ENCODE measurements at places on chromosomes 4 and X.

DNA sequence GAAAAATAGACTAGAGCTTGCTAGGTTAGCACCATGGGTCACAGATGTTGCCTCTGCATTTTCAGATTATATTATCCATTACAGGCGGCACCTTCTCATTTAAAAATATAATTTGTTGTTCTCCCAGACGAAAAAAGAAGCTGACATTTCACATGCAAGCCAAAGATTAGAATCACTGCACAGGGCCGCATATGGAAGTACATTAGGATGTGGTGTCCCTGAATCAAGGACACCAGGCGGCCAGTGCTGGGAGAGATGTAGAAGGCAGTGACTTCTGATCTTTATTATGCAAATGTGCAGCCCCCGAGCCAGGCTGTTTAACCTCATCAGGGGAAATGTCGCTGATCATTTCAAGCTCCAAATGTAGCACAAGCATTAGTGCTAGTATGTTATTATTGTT lies 22.8 kb downstream of the REELD1 start:
- DNase-seq, result no peak

DNA sequence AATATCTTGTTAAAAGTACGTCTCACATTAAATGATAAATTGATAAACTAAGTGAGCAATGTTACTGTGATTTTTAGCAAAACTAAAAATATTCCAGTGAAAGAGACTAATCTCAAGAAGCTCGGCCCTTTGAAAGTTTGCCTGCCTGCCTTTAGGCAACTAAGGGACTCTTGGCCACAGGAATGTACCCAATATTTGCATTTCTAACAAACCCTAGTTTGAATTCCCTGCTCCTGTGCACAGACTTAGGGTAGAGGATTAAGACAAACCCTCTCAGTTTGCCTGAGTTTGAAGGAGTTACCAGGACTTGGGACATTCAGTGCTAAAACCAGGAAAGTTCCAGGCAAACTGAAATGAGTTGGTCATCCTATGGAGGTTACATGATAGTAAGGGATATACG lies 157.1 kb downstream of the SCFD2 start:
- no peak for DNase-seq

DNA sequence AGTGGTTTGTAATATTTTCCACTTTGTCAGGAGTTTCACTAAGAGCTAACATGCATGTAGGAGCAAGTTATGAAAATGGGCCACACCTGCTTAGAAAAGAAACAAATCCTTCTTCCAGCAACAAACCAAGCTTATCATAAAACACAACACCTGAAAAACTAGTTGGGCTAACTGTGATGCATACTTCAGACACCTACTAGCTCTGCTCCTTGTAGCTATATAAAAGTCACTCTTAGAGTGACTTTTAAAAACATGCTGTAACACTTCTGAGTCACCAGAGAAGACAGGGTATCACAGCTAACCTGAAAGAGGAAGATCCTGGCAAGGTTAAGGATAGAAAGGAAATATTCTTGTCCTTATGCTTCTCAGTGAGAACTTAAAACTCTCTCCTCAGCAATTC lies 3.6 kb upstream of the SLAIN2 start:
- DNase-seq, result no peak

- no peak for DNase-seq
Observed at GRCh38 chrX:22577181-22577580, 304.5 kb downstream of the CBLL2 start.

- no peak for DNase-seq
Observed at GRCh38 chr4:174316546-174316945, 32.8 kb downstream of the CEP44 start.

GRCh38 chr4:105227054-105227453 lies 80.4 kb downstream of the TET2 start:
- no peak for DNase-seq

GRCh38 chrX:781224-782204 lies 150.9 kb downstream of the SHOX start:
- no peak for DNase-seq

- no peak for DNase-seq
Observed at GRCh38 chr4:150681063-150681462, 99.1 kb downstream of the MAB21L2 start.

GRCh38 chr4:186643501-186644310 lies 80.0 kb downstream of the FAT1 start:
- no peak for DNase-seq

- no peak for DNase-seq
Observed at GRCh38 chr4:31667686-31668085, 947.5 kb downstream of the PCDH7 start.

GRCh38 chr4:121146530-121146929 lies 17.6 kb downstream of the TNIP3 start:
- no peak for DNase-seq

GRCh38 chr4:15963576-15963975 lies 601 bp upstream of the FGFBP2 start:
- DNase-seq, result no peak

GRCh38 chr4:187184508-187184907 lies 460.9 kb upstream of the FAT1 start:
- no peak for DNase-seq

- peak; percentile 62 for DNase-seq
Observed at GRCh38 chrX:51332188-51332942, at the start of gene NUDT10. TSS of gene NUDT10 (plus strand) at chrX:51332822. CDS start at chrX:51332966, 144 bp downstream.

DNA sequence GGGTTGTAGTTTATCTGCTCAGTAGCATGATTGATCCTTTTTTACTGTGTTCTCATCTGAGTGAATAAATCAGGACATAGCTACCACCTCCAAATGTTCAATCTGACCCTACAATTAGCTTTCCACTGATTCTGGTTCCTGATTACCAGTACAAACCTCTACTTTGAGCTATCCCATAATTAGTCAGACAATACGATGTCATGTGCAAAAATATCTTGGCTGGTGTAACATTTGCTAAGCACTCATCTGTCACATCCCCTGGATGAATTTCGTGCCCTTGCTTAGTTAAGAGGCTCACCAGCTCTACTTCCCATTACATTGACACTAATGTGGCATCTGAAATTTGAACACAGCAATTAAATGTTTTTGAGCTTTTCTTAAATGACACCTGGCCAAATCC lies 1101.0 kb upstream of the PCDH7 start:
- no peak for DNase-seq

- no peak for DNase-seq
Observed at GRCh38 chr4:24241511-24241910, 342.8 kb downstream of the DHX15 start.

DNA sequence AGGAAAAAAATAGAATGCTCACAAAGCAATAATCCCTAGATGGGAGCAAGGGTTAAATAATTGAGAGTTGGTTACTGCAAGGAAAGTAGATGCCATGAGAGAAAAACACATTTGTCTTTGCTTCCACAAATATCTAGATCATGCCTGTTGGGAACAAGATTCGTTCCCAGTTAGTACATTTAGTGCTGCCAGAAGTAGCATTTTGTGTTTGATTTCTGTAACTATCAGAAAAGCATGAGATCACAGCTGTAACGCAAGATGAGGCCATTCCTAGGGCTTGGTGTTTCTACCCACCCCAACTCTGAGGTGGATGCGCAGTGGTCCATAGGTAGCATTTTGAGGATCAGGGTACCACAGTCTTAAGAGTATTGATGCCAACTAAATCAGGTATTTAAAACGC lies 20.4 kb upstream of the PDK3 start:
- DNase-seq, result no peak

DNA sequence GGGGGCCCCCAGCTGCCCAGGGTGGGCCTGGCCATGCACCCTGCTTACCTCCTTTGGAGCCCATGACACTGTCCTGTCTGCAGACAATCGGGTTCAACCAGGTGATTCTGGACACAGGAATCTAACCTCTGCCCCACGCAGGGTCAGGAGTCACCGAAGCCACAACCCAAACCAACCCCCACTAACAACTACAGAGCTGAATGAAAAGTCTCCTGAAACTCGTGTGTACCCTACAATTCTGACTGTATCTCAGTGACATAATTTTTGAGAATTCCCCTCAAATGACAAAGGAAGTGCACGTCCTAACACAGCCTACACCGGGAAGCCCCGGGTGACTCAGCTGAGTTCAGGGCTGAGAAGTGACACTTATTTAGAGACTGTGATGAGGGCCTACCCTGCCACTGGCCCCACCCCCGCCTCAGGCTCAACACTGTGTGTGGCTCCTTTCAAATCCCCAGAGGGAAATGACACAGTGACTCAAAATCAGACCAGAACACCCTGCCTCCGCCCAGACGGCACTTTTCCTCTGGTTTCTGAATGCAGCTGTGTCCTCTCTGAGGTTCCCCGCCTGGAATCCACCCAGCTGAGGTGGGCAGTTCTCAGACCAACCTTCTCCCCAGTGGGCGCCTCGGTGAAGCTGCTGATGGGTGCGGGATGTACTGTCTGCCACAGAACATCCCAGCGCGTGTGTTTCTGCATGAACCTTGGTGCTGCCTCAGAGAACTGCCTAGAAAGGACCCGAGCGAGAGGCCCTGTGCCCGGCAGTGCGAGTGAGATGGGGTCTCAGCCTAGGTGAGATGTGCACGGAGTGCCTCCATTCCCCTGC lies 9.9 kb downstream of the TNIP2 start:
- DNase-seq, result no peak

DNA sequence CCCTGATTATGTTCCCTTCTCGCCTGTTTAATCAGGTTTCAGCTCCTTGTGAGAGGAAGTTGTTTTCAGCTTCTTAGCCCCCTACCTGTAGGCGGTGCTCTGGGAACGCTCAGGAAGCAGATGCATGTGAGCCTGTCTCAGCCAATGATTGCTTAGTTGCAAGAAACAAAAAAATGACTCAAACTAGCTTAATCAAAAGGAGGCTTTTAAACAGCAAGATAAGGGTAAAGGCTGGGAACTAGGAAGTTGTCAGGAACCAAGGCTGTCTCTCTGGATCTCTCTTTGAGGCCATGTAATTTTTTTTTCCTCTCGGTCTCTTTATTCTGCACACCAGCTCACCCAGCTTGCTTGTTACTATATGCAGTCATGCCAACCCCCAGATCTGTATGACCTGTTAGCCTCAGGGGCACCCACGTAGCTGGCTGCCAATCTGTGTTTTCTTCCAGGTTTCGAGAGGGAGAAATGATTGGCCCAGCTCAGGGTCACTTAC lies 109.1 kb downstream of the PTTG2 start:
- DNase-seq, result no peak

GRCh38 chr4:10731162-10731561 lies 46.6 kb upstream of the CLNK start:
- DNase-seq, result no peak

DNA sequence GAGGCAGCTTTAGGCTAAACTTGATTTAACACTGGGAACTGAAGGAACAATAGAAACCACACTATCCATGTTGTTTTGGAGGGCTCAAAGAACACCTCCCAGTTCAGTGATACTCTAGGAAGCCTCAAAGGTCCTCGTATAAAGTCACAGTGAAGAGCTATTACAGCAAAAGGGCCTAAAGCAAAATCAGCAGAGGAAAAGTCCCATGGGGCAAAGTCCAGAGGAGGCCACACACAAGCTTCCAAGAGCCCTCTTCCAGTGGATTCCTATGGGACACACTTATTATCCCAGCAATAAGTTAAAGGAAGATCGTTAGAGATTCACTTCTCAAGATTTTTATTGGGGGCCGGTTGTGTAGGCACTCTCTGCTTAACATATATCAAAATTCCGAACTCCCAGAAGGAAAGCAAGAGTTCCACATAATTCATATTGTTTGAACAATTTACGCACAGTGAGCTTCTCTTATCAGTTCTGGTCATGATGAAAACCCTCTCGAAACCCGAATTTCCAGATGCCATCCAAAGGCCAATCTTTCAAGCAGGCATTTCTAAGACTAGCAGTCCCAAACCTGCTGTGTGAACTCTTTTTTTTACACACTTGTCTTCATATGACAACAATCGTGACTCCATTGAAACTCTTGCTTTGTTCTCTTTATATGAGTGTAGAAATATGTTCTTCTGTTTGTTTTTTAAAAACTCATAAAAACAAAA lies 53.7 kb downstream of the ANXA5 start:
- DNase-seq, result no peak

DNA sequence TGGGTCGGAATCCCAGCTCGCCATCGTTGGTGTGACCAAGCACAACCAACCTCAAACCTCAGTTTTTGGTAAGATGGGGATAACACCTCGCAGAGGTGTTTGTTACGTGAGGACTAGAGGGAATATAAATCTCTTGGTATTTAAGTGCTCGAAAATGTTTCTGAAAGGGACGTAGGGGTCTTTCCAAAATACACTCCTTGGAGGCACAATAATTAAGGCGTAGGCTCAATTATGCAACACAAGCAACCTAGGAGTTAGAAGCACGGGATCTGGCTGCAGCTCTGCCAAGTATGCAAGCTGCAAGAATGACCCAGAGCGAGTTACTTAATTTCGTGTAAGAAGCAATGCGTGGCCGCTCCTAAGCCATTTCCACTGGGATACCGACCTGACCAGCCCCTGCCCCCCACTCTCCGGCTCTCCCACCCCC lies 552 bp downstream of the ADH5 start:
- peak; percentile 45 for DNase-seq

DNA sequence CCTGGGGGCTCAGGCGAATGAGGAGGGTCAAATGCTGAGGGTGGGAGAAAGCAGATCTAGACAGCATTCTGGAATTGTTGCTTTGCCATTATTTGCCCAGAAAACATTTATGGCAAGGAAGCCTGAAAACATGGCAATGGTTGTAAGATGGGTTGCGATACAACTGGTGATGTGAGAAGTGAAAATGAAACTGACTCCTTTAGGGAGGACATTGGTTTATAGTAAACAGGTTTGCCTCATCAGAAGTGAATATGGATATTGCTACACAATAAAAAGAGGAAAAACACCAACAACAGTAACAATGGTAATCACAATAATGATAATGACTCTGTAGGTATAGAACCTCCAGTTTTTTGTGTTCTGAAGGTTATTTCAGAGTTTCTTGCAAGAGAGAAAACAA lies 107.0 kb upstream of the TBC1D9 start:
- DNase-seq, result no peak

- DNase-seq, result peak; percentile 68
Observed at GRCh38 chr4:726235-726787, 20.7 kb downstream of the PCGF3 start.

DNA sequence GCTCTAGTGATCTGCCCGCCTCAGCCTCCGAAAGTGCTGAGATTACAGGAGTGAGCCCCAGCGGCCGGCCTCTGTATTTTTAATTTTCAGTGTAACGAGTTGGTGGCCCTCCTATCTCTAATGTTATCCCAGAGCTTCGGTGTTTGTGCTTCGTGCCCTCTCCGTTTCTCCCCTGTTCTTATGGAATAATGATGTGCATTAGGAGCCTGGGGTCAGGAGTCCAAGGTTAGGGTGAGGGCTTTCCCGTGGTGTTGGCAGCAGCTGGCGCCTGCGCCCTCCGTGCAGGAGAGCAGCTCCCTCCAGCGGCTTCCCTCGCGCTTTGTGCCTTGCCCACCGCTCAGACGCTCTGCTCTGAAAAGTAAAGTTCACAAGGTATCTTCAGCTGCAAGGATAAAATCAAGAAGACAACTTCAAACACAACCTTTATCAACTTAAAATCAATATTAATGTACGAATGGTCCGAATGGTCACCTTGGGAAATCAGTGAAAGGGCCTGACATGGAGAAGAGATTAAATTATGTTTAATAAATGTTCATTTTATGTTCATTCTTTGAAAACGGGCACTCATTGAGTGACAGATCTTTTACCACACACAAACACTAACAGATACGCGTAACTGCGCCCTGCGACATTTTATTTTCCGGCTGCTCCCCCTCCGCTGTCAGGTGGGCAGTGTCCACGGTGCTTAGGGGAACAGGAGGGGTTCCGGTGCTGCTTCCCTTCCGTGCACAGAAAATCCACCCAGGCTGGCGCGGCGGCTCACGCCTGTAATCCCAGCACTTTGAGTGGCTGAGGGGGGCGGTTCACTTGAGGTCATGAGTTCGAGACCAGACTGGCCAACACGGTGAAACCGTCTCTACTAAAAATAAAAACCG lies 62.4 kb downstream of the TRAPPC11 start:
- no peak for DNase-seq

GRCh38 chr4:77360451-77360850 lies 203.4 kb downstream of the CCNG2 start:
- no peak for DNase-seq
